ENCODE measurements at places on chromosomes 3 and 15. TPM values are rescaled to one million over a fixed set of nuclear protein-coding genes. Genes with fewer than 3 reads are reported as not detected.

The CPNE9 gene
- total RNA-seq, result 0.25 TPM

GRCh38 chr15:47794252-47794914 lies 77.1 kb downstream of the SEMA6D start:
- no peak for DNase-seq

The ATP13A5 gene
- total RNA-seq, result not detected

- DNase-seq, result no peak
These were observed 73.3 kb upstream of the SNRK start for GRCh38 chr3:43212914-43213611.

- peak; percentile 19 for DNase-seq
These were observed 17.8 kb downstream of the CEP19 start for GRCh38 chr3:196694202-196694638.

The NRG4 gene
- total RNA-seq, result not detected

- DNase-seq, result no peak
These were observed 378.4 kb upstream of the AGTR1 start for GRCh38 chr3:148319161-148319915.

- no peak for DNase-seq
These were observed 42.9 kb downstream of the FGD5 start for GRCh38 chr3:14861446-14862302.

DNA sequence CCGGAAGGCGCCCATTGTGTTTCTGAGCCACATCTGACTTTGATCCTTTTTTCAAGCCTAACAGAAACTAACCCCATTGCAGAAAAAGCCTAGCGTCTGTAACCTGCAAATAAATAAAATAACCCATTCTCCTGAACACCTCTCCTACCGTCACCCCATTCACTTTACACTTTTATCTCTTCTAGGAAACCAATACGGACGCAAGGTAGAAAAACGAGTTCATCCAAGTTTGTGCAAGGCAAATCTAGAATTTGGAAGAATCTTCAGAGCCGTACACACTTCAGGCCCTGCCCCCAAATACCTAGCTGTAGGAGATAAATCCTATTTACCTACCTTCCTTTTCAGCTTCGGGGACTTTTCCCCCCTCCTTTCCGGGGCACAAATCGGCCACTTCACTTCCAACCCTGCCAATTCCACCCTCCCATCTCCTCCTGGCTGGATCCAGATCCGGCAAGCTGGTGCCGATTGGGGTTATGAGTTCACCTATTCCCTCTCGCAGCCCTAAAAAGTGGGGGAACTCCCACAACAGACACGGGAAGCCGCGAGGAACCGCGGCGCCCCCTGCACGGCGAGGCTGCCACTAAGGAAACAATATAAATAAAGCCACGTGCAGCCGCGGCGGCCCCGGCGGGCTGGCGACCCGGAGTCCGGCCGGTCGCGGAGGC lies 987 bp downstream of the PRTG start:
- no peak for DNase-seq

DNA sequence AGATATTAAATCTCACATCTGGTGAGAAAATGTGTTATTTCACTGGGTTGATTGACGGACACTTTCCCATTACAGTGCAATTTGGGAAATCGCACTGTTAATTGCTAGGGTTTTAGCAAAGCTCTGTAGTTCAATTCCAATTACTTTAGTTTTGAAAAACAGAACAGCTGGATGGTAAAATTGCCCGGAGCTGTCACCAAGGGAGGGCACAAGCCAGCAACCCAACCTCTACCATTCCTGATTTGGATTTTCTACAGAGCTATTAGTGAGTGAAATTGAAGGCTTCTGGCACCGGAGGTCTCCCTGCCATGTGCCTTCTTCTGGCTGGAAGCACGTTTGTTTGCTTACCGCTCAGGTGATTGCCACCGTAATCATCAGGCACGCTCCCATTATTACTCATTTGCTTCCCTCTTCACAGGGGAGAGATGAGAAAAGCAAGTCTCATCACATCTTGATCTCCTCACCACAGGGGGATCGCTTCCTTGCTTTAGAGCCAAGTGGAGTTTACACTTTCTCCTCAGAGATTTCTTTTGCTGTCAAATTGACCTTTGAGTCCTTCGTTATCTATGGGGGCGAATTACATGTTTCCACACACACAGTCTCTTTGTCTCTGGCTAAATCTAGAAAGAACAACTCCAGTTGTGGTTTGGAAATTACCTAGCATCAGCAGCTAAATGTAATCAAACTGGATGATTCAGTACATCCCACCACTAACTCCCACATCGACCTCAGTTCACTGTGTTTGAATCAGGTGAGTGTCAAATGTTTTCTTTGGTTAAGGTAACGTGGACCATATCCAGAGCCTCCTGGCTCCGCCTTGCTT lies 421.7 kb upstream of the GOLIM4 start:
- no peak for DNase-seq

The ADAMTSL3 gene
- total RNA-seq, result not detected

- no peak for DNase-seq
These were observed 155.5 kb downstream of the PLD1 start for GRCh38 chr3:171654809-171655208.

DNA sequence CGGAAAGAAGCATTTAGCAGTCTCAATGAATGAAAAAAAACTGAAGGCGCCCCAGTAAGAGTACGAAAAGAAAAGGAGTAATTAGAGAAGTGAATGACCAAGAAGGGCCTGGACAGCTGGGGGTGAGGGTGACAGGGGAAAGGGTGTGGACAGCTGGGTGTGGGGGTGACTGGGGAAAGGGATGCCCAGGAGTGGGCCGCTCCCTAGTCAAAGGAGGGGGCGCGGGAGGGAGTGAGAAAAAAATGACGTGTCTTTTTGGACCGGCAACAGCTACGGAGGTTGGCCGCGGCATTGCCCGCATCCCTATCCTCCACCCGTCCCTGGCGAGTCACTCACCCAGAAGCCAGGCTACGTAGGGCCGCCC lies 274 bp upstream of the ZCWPW2 start:
- no peak for DNase-seq

DNA sequence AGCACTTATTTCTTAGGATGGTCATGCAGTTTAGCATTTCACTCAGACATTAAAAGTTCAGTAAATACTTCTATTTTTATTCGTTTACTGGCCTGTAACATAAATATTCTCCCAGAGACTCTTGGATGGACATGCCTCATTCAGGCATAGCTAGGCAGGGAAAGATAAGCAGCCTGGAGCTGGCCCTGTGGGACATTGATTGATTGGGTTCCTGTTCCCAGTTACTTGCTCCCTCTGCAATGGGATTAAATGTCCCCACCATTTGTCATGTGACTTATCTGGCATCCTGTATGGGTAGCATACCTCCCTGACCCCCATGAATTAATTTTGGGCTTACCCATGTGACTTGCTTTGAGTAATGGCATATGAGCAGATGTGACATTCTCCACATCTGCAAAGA lies 2.7 kb upstream of the SCAMP5 start:
- no peak for DNase-seq

DNA sequence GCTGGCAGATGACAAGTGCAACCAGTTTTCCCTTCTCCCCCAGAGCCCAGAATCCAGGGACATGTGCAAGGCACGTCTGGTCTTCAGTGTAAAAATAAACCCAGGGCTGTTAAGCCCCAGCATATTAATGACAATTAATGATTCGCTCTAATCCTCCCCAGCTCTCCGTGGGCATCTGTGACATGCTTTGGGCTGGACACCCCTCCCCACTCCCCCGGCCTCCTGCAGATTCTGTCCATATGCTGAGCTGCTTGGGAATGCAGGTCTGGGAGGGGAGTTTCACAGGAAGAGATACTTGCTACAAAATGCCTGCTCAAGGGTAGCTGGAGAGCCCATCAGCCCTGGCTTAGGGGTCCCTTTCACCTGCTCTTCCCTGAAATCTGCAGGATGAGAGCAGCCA lies 43.0 kb upstream of the NTRK3 start:
- DNase-seq, result no peak

- no peak for DNase-seq
These were observed 15.0 kb upstream of the IL20RB start for GRCh38 chr3:136942803-136943202.

DNA sequence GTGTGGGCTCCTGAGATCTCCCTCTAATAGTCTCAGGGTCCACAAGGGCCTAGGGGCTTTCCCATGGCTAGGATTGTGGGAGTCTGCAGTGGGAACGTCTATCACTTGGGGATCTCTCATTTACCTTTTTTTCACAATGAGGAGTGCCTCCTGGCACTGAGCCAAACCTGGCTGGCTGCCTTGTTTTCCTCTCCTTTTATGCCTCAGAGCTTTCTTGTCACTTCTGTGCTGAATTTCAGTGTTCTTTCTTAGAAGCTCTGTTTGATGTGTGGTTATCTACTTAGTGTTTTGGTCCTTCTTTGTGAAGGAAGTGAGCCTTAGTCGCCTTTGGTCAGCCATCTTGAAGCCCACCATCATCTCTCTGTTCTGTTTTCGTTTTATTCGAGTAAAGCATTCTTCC lies 33.9 kb downstream of the DOCK3 start:
- DNase-seq, result no peak

DNA sequence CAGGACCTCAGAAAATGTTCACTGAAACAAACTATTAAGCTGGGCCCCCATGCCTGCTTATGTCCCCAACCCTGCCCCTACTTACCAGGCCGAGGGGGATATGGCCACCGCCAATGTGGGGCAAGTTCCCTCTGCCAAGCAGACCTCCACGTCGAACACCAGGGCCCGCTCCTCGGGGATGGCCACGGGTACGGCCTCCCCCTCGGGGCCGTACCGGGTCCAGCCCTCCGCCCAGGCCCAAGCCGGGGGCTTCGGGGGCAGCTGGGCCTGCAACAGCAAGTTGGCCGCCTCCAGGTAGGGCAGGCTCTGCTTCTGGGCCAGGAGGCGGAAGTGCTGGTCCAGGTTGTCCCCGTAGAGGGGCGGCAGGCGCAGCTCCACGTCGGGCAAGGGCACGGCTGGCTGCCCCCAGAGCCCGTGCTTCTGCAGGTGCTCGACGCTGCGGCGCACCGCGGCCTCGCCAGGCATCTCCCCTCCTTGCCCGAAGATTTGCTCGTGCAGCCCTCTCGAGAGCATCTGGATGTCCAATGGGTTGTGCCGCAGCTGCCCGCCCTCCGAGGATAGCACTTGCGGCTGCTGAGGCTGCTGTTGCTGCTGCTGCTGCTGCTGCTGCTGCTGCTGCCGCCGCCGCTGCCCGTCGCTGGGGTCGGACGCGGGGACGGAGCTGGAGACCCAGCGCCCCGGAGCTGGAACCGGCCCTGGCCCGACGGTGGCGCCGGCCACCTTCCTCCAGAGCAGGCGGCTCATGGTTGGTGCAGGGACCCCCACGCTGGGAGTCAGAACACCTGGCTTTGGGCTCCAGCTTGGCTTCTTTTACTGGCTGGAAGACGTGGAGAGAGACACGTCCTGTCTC lies 1.4 kb downstream of the POLG start:
- no peak for DNase-seq

DNA sequence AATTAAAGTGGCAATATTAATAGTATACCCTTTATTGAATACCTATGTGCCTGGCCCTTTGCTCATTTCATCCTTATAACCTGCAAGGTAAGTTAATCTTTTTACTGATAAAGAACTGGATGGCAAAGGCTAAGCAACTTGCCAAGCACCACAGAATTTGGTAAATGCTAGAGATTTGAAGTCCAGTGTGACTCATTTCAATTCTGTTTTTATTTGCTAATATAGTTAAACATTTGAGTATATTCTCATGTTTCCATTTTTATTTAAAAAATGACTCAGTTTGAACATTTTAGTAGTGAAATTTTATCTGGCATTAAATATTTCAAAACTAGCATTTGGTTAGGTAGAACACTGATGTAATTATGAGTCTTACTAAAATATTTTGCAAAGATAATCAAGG lies 11.3 kb downstream of the PFN2 start:
- no peak for DNase-seq

The HGD gene
- 0.55 TPM for total RNA-seq

DNA sequence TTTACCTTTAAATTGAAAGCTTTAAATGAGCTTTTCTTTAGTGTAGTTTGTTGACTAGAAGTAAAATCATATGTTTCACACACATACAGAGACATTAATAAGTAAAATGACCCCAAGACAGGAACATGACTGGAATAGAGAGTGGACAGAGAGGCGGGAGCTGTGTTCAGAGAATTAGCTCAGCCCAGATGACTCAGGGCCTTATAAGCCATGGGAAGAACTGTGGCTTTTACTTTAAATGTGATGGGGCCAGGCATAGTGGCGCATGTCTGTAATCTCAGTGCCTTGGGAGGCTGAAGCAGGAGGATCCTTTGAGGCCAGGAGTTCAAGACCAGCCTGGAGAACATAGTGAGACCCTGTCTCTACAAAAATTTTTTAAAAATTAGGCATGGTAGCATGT lies 26.7 kb downstream of the SACM1L start:
- no peak for DNase-seq

The GOLGA6B gene
- not detected for total RNA-seq

GRCh38 chr3:37921025-37921424 lies 59.3 kb downstream of the CTDSPL start:
- DNase-seq, result no peak

DNA sequence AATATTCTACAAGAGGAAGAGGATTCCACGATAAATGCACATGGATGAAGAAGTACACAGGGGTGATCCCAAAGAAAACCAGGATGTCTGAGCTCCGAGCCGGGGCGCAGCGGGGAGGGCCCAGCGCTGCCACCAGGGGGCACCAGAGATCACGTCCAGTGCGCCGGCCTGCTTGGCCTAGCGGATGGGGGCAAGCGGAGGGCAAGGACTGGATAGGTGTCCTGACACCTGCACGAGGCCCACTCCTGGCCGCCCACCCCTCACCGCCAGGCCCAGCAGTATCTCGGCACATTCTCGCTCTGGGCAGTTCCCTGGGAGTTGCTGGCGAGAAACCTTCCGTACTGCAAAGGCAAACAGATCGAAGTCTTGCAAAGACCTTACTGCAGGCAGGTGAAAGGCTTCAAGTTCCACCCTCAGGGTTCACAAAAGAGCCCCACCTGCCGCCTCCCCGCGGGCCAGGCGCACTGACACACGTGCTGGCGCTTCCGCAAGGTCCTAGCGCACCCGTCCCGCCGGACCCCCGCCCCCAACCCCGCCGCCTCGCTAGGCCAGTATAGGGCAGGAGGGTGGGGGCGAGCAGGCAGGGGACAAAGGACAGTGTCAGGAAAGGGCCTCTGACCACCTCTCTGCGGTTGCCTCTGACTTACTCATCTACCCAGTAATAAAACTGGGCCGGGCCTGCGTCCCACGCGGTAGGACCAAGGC lies 3.3 kb downstream of the ANKRD63 start:
- peak; percentile 69 for DNase-seq

- DNase-seq, result no peak
These were observed 424.8 kb upstream of the TGFBR2 start for GRCh38 chr3:30181581-30181980.

The CCDC33 gene
- total RNA-seq, result not detected

Data from activated CD4-positive, alpha-beta T cell treated with anti-CD3 and anti-CD28 coated beads, Interleukin-2, amount 10 ng/mL, durations not matched to agents 7 days and 5 days (primary cell).